ENCODE measurements at places on chromosomes 4 and X. TPM values are rescaled to one million over a fixed set of nuclear protein-coding genes. Genes with fewer than 3 reads are reported as not detected.

Gene ALB
- total RNA-seq, result not detected

- no peak overlapping the region for H3K27ac ChIP-seq
- no peaks in the 10 kb centered on the region for H3K4me1 ChIP-seq
- H3K27me3 ChIP-seq, result no peaks in the 10 kb centered on the region
- H3K4me3 ChIP-seq, result no peak overlapping the region
- no peaks in the 10 kb centered on the region for H3K36me3 ChIP-seq
- no peak for DNase-seq
Measured at GRCh38 chr4:177562859-177563258, 120.6 kb upstream of the AGA start.

DNA sequence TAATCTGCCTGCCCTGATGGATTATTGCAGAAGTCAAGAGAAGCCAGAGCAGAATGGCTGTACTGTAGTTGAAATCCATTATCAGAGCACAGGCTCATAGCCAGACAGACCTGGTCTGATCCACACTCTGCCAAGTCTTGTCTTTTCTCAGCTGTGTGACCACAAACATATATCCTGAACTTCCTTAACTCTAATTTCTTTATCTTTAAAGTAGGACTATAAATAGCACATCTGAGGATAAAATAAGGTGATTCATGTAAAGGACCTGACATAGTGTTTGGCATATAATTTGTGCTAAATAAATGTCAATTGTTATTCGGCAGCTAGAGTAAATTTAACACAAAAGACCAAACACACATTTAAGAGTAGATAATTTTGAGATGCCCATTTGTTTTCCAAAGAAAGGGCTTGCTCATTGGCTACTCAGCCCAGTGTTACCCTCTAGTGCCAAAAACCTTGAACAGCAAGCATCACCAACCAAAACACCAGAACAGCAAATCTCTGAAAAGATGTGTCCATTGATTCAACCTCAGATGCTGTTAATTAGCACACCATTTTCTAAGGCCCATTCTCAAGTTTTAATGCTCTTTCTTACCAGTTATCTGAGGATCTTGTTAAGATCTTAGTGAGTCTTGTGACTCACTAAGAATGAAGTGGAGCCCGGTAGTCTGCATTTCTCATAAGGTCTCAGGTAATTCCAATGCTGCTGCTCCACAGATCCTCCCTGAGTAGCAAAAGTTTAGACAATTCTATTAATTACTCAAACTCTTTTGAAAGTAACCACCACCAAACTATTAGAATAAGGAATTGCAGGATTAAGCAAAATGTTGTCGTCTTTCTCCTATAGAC is 108.8 kb downstream of the HHIP start:
- no peaks in the 10 kb centered on the region for H3K36me3 ChIP-seq
- H3K27ac ChIP-seq, result no peak overlapping the region
- H3K4me1 ChIP-seq, result no peaks in the 10 kb centered on the region
- H3K27me3 ChIP-seq, result no peaks in the 10 kb centered on the region
- H3K4me3 ChIP-seq, result no peak overlapping the region

GRCh38 chr4:45944000-45944399 is 179.9 kb downstream of the GABRG1 start:
- H3K36me3 ChIP-seq, result no peaks in the 10 kb centered on the region
- no peak overlapping the region for H3K27ac ChIP-seq
- H3K27me3 ChIP-seq, result no peaks in the 10 kb centered on the region
- no peaks in the 10 kb centered on the region for H3K4me1 ChIP-seq
- H3K4me3 ChIP-seq, result no peak overlapping the region

GRCh38 chrX:22193851-22194659 is 78.7 kb upstream of the CBLL2 start:
- no peak overlapping the region for H3K4me3 ChIP-seq
- no peaks in the 10 kb centered on the region for H3K4me1 ChIP-seq
- no peak for DNase-seq

Gene FGF5
- total RNA-seq, result not detected

DNA sequence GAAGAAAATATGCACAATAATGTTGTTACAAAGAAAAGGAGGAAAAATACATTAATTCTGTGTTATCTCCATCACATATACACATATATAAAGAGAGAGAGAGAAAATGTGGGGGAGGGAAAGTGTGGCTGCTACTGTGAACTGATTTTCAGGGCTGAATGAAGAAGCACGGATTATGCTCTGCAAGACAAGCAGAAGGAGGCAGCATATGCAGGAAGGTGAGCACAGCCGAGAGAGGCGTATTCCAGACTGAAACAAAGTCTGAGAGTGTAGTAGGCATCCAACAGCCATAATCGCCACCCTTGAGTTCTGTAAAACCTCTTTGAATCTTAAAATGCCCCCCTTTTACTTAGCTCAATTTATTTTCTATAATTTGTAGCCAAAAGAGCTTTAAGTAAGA is 1081.8 kb upstream of the GRID2 start:
- no peak overlapping the region for H3K27ac ChIP-seq
- H3K4me3 ChIP-seq, result no peak overlapping the region
- no peak for DNase-seq
- H3K4me1 ChIP-seq, result no peaks in the 10 kb centered on the region
- no peaks in the 10 kb centered on the region for H3K36me3 ChIP-seq

- H3K4me3 ChIP-seq, result no peak overlapping the region
- H3K27me3 ChIP-seq, result no peaks in the 10 kb centered on the region
- DNase-seq, result no peak
- H3K36me3 ChIP-seq, result no peaks in the 10 kb centered on the region
- no peak overlapping the region for H3K27ac ChIP-seq
- H3K4me1 ChIP-seq, result no peaks in the 10 kb centered on the region
Measured at GRCh38 chrX:150081076-150081475, 142.8 kb upstream of the EOLA2 start.

- H3K4me3 ChIP-seq, result no peak overlapping the region
- no peaks in the 10 kb centered on the region for H3K4me1 ChIP-seq
- no peaks in the 10 kb centered on the region for H3K36me3 ChIP-seq
- H3K27me3 ChIP-seq, result no peaks in the 10 kb centered on the region
- no peak for DNase-seq
- H3K27ac ChIP-seq, result no peak overlapping the region
Measured at GRCh38 chr4:22593933-22594332, 78.1 kb upstream of the ADGRA3 start.

Gene PHEX
- 0.16 TPM for total RNA-seq

Gene FABP2
- total RNA-seq, result not detected

- H3K4me3 ChIP-seq, result no peak overlapping the region
- H3K27me3 ChIP-seq, result no peaks in the 10 kb centered on the region
- DNase-seq, result no peak
- H3K27ac ChIP-seq, result no peak overlapping the region
- no peaks in the 10 kb centered on the region for H3K4me1 ChIP-seq
- no peaks in the 10 kb centered on the region for H3K36me3 ChIP-seq
Measured at GRCh38 chr4:79042079-79042674, 102.9 kb upstream of the PAQR3 start.
